ENCODE measurements at places on chromosomes 7 and 10.

GRCh38 chr7:106736508-106737201, 75.7 kb upstream of the CCDC71L start:
- peak; percentile 86 for DNase-seq

DNA sequence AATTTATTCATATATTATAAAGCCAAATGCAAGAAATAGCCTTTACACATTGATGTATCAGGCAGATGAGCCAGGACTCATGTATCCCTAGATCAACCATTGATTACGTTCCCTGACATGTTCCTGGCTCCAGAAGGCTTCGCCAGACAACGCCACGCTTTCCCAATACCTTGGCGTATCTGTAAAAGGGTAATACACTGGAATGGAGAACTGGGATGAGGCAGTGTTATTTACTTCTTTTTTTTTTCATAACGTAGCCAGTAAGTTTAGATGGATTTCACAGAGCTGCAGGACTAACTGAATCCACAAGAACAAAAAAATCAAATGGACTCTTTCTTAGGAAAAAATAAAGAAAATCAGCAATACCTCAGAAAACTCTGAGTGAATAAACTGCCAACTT, 588.1 kb upstream of the SEMA3D start:
- DNase-seq, result no peak

DNA sequence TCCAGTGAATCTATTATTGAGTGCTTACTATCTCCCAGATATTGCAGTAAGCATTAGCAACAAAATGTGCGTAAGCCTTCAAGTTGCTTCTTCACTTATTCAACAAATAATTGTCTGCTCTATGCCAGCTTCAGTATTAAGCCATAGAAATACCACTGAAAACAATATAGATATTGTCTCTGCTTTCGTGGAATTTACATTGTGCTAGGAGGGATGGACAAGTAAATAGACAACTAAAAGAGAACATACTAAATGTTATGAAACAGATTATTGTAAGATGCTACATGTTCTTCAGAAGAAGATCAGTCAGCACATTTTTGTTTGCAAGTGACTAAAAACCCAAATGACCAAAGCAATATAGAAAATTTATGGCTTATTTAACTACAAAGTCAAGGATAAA, 27.3 kb downstream of the CFAP69 start:
- no peak for DNase-seq

DNA sequence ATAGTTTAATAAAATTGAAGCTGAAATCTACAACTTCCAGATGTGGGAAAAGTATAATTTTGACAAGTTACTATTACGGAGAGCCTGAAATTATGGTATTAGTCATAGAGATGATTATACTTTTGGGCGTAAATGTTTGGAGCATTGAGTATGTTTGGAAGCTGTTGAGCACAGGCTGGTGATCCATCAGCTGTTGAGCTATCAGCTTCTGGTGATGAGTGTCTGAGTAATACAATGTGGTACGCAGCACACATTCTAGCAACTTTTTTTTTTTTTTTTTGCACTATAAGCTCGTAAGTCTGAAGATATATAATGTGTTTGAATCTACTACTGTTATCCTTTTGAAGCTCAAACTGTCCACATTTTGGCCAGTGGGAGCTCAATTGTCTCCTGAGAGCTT, 123.4 kb downstream of the ATE1 start:
- DNase-seq, result no peak

DNA sequence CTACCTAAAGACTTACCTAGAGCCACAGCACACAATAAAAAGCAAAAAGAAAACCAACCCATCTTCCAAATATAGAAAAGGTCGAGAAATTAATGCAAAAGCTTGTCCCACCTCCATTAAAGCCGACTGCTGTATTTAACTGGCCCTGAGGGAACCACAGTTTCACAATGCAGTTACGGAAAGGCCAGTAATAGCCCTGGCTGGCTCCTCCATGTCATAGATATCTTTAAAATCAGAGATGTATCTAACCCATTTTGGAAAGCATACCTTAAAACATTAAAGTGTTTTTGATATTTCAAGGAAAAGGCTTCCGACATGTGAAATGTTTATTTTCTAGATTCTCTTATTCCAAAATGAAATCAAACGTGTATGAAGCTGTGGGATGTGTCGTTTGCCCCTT, 23.0 kb downstream of the HDAC9 start:
- DNase-seq, result no peak

- no peak for DNase-seq
These were observed 140.1 kb downstream of the HIBADH start for GRCh38 chr7:27522566-27522965.

DNA sequence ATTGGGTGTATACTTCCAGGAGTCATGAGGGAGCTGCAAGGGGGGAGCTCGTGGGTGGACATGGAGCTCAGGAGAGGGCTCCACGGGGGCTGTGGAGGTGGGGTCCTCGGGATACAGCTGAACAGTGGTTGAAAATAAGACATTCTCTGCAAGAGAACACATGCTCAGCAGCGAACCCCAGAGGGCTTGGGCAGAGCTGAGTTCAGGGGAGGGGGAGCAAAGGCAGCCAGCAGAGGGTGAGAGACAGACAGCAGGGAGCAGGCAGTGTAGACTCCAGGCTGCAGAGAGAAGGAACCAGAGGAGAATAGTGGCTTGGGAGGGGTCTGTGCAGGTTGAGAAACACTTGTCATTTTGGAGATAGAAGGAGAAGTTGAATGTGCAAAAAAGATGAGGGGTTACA, 73.0 kb upstream of the LRRC18 start:
- no peak for DNase-seq

DNA sequence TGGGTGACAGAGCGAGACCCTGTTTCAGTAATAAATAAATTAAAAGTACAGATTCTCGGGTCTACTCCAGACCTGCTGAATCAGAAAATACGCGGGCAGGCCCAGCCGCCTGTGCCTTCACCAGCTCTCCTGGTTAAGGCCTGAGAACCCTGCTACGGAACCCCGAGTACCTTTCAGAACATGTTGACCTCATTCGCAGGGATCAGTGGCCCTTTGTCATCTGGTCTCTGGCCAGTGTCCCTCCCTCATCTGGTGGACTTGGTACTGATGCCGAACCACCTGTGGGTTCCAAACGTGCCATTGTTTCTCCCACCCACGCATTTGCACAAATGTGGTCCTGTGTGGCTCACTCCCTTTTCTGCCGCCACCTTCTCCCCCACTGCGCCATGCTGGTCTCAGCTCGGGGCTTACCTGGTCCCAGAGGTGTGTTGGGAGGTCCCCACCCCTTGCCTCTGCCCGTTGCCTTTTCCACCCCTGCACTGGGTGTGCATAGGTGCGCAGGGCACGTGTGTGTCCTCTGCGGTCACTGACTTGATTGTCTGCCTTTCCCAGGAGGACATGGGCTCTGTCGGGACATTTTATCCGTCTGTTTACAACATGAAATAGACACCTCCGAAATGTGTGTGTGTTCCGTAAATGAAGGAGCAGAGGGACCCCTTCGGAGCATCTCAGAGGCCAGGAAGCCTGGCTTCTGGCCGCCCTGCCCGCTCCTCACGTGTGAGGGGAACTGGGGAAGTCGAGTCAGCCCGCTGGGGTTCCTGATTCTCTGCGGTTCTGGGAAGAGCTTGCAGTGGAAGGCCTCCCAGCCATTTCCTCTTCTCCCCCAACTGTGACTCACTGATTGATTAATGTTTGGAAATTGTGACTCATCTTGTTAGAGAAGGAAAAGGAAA, 135.2 kb downstream of the CUX1 start:
- DNase-seq, result no peak

DNA sequence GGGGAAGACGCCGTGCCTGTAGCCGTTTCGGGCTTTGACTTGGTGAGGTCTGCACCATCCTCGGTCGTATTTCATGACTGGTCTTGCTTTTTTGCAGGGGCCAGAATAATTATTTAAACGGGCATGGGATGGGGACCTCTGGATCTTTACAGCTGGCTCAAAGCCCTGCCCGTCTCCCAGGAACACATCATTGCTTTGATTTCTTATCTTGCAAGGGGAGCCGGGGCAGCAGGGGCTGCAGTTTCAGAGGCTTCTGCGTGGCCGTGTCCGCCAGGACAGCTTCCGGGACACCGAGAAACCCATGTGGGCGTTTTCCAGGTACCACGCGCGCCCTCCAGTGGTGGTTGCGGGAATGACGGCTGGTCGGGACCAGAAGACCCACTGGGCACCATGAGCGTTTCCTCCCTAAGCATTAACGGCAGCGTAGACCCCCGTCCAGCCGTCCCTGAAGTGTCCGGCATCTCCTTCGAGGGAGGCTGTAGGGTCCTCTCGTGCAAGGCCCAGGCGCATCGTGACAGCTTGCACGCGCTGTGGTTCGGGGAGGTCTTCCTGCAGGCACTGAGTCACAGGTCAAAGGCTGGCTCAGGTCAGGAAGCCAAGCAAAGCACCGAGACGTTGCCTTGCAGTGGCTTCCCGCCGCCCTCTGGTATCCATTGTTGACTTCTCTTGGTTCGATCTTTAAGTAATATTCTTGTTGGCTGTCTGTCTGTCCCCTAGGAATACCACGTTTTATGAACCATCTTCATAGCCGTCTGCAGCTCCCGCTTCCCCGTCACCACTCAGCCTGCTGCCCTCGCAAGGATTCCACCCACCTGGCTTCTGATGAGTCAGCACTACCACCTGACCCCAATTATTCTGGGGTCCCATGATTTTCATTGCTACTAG, 16.2 kb upstream of the ZFAND2A start:
- DNase-seq, result peak; percentile 95

- DNase-seq, result no peak
These were observed 352.5 kb downstream of the FGFR2 start for GRCh38 chr10:121245754-121246153.

All from activated CD4-positive, alpha-beta T cell treated with anti-CD3 and anti-CD28 coated beads, Interleukin-2, amount 10 ng/mL, durations not matched to agents 24 days and 14 days (primary cell).